ENCODE measurements at places on chromosomes 11 and 22. TPM values are rescaled to one million over a fixed set of nuclear protein-coding genes. Genes with fewer than 3 reads are reported as not detected.
A peak's percentile ranks its signal among the peaks of the same experiment; 100 is the strongest.

Gene YPEL4
- 0.39 TPM for total RNA-seq

DNA sequence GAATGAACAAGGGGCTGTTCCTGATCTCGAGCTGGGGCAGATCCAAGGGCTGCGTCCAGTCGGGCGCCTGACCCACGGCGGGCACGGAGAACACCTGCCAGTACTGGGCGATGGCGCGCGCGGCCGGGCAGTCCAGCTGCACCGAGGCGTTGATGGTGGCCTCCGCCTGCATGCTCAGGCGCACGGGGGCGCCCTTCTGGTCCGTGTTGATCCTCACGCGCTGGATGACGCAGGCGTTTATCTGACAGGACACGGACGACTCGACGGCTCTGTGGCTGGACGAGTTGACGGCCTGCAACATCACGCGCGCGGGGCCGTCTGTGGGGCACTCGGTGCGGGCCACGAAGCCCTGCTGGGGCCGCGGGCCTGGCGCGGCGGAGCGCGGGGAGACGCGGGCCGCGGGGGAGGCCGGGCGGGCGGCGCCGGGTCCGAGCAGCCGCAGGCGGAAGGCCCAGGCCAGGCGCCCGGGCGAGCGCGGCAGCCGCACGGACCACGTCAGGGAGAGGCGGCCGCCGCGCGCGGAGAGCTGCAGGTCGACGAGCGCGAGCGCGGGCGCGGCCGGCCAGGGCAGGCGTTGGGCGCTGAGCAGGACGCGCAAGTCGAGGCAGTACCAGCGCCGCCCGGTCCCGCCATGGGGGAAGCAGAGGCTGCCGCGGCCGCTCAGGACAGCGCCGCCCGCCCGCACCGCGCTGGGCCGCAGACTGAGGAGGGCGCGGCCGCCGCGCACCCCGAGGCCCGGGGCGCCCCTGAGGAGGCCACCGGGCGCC is 511 bp downstream of the PKDREJ start:
- no peak for DNase-seq

DNA sequence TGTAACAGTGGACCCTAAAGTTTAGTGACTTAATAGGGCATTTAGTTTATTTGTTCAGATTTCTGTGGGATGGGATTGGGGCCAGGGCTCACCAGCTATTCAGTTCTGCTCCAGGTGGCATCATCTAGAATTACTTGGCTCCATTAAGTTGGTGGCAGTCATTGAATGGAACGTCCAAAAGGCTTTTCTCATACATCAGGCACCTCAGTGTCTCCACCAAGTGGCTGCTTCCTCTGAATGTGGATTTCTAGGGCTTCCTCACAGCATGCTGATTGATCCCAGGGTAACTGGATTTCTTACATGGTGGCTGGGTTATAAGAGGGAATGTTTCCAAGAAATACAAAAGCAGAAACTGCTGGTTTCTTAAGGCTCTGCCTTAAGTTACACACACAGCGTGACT is 34.7 kb downstream of the USP47 start:
- no peak for DNase-seq

GRCh38 chr22:37986371-37986770 is 2.0 kb upstream of the SOX10 start:
- no peak for DNase-seq

DNA sequence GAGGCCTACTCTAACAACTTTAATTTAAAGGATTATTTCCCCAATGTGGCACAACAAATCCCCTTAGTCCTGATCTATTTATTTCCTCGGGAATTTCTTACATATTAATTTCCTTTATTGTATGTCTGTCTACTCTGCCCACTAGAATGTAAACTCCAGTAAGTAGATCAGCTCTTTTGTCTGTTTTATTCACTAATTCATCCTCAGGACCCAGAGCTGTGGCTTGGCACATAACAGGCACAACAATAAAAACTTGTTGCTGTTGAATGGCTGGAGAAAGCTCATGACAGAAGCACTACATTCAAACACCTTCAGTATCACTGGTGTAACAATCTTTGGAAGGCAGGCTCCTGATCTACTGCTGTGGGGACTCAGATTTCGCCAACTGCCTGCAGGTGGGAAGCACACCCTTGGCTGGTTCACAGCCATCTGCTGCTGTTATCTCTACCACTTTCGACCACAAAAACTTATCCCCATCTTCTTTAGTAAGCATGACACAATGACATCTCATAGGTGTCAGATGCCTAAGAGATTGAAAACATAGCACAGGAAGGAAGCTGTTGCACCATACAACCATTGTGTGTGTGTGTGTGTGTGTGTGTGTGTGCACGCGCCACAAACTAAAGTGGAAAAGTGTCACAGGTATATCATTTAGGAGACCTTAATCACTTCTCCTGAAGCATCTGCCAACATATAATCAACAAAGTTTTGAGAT is 11.9 kb downstream of the HIRA start:
- peak; percentile 42 for DNase-seq

DNA sequence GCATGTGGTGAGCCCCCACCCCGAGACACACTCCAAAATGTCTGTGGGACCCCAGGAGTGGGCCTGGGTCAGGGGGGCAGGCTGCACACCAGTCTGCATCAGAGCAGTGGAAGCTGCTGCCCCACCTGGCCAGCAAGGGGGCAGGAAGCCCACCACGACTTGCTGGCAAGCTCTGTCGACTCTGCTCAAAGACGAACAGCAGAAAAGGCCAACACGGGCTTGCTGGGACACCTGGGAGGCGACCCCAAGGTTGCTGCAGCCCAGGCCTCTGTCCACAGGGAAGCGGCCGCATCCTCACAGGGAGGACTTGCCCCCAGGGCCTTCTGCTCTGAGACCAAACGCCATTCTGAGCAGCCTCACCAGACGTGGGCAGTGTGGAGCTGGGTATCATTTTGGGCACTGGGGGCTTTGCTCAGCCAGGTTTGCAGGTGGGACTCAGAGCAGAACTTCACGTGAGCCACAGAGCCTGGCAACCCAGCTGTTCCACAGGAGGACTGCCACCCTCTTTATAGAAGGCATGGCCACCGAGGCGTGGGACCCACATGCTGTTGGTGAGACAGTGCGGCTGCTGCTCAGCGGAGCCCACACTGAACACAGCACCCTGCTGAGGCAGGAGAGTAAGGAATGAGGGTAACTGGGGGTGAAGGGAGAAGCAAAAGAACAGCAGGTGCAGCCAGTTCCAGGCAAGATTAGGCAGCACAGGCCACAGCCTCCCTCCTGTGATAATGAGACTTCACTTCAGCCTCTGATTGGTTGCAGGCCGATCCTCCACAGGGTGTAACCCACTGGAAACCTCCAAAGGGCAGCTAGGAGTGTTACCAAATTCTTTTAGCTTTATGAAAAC is 11.0 kb downstream of the IL17REL start:
- DNase-seq = no peak

GRCh38 chr11:47905358-47906059 is 57.4 kb upstream of the NUP160 start:
- DNase-seq = no peak

Gene ADORA2A
- 27.7 TPM for total RNA-seq

- no peak for DNase-seq
Measured at GRCh38 chr11:19631712-19632498, 80.7 kb upstream of the NAV2 start.

Gene ARFGAP3
- total RNA-seq = 42.3 TPM

Gene HBG2
- not detected for total RNA-seq

DNA sequence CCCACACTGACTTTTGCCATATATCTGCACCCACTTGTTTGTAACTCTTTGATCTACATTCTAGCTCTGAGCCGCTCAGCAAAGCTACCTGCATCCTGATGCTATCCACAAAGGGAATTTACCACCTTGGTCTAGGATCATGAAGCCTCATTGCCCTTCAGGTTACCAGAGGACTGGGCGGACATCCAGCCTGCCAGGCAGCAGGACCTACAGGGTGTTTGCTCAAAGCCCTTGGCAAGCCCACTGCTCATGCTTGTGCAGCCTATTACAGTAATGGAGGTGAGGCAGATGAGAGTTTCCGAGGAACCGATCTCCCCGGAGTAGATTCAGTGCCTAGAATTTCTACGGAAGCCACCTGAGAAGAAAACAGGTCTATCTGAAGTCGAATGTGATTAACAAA is 417.2 kb downstream of the OPCML start:
- DNase-seq = no peak

DNA sequence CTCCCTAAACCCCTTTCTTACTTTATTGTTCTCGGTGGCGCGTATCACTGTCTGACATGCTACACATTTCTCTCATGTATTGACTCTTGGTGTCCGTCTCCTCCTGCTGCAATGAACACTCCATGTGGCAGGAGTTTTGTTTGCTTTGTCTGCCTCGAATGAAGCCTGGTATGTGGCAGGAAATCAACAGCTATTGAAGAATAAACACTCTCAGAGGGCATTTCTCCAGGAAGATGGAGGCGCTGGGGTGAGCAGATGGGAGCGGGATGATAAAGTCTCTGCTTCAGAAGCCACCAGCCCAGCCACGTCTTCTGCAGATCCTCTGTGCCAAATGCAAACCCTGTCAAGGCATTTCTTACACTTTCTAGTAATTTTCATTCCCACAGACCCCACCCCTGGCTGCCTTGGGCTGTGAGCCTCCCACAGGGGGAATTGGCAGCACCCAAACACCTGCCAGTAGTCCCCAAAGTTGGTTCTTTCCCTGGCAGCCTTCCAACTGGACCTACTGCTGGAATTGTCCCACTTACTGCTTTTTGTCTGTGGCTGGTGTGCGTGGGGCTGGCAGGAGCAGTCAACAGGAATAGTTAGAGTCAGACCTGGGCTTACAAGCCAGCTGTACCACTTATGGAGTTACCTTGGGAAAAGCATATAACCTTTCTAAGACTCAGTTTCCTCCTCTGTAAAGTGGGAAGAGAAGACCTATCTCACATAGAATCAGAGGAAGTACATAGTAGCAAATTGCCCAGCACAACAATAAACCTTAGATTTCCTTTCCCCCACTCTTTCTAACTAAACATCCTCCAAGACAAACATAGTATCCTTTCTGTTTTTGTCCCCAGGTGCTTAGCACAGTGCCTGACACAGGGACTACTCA is 13.3 kb upstream of the IL10RA start:
- no peak for DNase-seq

DNA sequence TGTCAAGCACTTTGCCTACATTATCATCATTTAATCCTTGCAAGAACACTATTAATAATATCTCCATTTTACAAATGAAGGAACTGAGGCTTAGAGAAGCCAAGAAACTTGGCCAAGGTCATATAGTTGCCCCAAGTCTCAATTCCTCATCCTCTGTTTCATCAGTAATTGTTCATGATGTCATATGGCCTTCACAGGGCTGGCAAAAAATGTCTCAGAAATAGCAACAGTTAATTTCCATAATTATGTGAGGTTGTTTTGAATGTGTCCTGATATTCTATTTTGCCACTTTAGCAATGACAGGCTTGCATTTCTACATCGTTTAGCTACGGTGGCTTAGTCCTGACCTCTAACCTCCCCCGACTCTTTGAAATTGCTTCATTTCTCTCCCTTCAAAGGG is 20.6 kb upstream of the TRIM44 start:
- no peak for DNase-seq

Gene MAPK11
- total RNA-seq = 24.6 TPM

Gene ZNRF3
- total RNA-seq = 2.1 TPM

GRCh38 chr11:77189588-77190210 is 61.7 kb downstream of the MYO7A start:
- no peak for DNase-seq

Gene EFCAB6
- not detected for total RNA-seq

Gene NCAM1
- total RNA-seq = not detected

Gene SLC17A6
- total RNA-seq = not detected

GRCh38 chr11:94734563-94735275 is 33.4 kb upstream of the AMOTL1 start:
- no peak for DNase-seq

Gene DEUP1
- total RNA-seq = not detected

GRCh38 chr22:23401111-23401909 is 178.8 kb downstream of the IGLL1 start:
- no peak for DNase-seq

DNA sequence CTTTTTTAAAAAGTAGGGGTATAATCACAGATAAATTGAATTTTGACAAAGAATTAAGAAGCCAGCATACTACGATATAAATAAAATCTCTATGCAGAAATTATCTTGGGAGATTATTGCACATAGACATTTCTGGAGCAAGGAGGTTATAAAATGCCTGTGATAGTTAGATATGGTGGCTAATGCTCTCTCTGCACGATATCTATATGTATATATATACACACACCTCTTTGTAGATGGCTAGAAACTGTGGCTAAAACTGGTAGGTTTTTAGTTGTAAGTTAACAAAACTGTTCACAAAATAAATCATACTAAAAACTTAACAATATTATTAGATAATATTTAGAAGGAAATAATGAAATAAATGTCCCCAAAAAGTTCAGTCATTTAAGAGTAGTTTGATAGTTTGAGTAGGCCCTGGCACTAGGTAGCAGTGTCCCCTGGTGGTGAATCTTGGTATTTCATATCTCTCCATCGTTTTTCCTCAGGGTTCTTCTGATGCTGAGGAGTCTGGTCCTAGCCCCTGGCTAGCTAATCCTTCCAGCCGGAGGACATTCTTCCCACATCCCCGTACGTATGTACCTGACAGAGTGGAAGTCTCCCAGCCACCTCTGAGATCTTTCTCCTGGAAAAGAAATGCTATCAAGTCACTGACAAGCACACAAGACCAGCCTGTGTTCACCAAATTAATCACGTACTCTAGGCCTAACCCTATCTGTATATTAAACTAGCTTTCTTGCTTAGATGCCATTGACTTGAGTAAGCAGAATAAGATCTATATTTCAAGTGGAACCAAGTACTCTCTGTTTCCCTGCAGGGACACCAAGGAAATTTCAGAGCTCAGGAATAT is 32.2 kb downstream of the ART5 start:
- no peak for DNase-seq

GRCh38 chr22:22710719-22711531 is 66.5 kb downstream of the GGTLC2 start:
- peak; percentile 56 for DNase-seq

- no peak for DNase-seq
Measured at GRCh38 chr11:6390718-6391469, 620 bp downstream of the SMPD1 start.

DNA sequence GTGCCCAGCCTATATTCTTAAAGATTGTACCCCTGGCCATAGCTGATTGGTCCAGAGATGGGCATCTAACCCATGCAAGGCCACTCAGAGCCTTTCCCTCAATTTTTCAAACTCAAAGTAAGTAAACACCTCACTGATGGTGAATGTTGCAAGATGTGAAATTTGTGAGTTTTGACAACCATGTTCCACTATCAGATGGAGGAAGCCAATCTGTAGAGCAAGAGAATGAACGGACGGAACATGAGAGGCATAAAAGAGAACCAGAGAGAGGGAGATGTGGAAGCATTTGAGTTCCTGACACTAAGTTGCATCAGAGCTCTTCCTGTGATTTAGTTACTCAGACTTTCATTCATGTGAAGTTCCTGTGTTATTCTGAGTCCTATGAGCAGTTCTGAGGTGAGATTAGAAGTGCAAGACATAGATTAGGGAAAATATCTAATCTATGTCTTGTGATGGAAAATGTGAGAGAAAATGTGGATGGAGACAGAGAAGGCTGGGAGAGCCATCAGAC is 73.3 kb downstream of the PRSS23 start:
- no peak for DNase-seq

Gene KREMEN1
- not detected for total RNA-seq
